ENCODE measurements at places on chromosomes 4 and X. TPM values are rescaled to one million over a fixed set of nuclear protein-coding genes. Genes with fewer than 3 reads are reported as not detected.

PF4V1 gene
- not detected for total RNA-seq

DNA sequence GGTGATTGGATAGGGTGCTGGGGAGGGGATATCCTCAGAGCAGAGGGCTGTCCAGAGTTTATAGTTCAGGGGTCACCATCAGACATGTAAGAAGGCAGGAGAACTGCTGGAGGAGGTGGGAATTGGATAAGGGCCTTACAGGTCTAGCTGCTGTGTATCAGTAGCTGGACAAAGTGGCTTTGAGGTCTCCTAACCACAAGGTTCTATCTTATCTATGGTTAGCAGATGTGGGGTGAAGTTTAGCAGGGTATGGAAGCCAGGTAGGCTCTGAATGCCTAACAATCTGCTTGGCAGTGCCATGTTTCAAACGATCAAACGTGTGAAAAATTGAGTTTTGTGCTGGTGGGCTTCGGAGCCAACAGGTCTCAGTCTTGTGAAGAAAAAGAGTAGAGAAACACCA lies 32.1 kb upstream of the MAGEA8 start:
- DNase-seq = no peak

DNA sequence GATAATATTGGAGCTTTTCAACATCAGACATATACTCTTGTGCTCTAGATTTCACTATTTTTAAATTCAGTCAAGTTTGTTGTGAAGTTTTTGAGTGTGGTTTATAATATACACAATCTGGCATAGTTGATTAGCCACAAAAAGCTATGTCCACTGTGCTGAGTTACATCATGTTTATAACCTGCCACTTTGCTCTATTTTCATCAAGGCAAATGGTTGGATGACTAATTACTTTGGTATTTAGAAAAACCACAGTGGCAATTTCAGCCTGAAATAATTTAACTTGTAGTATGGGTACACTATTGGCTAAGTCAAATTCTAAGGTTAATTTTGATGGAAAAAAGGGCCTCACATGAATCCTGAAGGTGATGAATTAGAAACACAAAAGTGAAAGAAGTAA lies 262.6 kb downstream of the C4orf33 start:
- no peak for DNase-seq

DNA sequence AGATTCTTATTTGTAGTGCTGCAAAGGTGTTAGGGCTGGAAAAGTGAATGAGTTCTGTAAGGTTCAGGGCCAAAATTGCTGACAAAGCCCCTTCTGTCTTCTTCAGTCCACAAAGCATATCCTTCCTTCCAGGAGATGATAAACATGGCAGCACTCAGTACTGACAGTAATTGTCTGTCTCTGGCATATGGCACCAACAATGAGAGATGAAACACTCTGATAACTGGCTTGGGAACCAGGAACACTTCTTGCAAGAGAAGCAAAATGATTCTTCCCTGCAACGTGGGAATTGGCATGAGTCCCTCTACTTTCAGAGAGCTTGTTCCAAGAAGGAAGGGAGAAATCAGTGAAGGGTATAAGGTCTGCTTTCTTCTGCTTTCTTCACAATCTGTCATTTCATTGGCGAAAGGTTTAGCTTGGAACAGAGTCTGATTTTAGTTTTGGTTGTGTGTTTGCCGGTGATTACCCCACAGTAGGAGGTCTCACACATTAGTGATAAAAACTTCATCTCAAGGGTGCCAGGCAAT lies 963.3 kb downstream of the NLGN4X start:
- DNase-seq = no peak

GRCh38 chr4:95821867-95822266 lies 18.0 kb upstream of the PDHA2 start:
- peak; percentile 6 for DNase-seq

- peak; percentile 61 for DNase-seq
Observed at GRCh38 chr4:137819964-137820383, 287.7 kb upstream of the PCDH18 start.

Measured in stomach (tissue), 19 donors.